ENCODE measurements at places on chromosomes 16 and 17. TPM values are rescaled to one million over a fixed set of nuclear protein-coding genes. Genes with fewer than 3 reads are reported as not detected.

DNA sequence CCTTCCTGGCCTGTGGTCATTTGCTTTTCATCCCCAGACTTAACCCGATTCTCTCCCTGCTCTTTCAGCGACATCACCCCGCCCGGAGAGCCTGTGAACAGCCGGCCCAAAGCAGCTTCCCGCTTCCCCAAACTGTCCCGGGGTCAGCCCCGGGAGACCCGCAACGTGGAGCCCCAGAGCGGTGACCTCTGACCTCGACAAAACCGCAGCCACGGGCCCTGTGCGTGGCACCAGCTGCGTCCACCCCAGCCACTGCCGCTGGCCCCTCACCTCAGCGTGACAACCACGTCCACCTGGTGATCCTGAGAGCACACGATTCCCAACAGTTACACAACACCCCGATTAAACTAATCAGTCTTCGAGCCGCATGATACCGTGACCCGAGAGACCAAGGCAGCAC, 235.2 kb downstream of the CPPED1 start:
- no peak for DNase-seq

DNA sequence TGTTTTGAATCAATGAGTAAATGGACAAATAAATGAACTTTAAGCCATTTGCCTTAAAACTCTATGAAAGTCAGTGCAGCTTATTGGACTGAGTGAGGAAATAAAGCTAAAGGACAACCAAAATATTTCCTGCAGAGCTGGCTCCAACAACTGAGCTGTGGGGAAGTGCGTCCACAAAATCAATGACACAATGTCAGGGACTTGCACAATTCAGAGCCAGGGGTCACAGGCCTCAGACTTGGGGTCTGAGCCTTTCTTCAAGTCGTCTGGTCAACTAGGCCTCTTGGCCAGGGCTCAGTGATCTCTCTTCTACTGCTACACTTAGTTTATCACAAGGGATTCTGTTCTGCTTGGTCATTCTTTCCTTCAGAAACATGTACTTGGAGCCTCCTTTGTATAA, 26.2 kb upstream of the RHBDL3 start:
- DNase-seq: no peak

DNA sequence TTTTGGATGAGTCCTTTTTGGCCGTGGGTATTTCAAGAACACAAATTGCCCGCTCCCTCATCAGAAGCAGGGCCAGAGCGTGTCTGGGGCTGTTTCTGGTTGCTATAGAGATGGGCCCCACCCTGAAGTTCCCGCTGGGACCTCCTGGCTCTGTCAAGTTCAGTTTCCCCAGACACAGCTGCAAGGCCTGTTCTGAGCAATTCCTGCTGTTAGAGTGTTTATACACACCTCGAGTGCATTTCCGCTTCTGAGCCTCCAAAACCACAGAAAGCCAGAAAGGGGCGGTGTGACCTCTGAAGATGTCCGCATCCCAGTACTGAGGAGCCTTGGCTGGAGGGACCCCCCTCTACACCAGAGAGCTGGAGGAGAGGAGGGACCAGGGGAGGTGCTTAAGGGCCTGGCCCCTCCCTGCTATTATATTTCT, 9.3 kb upstream of the WBP2 start:
- DNase-seq: peak; percentile 70

DNA sequence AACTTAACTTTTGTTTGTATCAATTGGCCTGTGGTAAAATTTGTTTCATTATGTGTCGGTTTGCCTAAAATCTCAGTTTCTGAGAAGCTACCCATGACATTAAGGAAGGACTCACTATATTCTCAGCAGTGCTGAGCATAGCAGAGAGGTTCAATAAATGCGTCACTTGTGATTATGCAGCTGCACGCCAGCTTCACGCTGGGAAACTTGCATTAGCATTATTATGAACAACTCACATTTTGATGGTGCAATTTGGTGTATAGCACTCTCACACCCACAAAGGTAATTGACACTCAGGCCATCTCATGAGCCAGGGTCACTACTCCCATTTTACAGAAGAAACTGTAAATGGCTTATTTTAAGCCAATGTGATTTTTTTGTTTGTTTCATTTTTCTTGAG, 80.6 kb upstream of the SALL1 start:
- DNase-seq: no peak

- no peak for DNase-seq
Measured at GRCh38 chr16:7629571-7629970, 296.9 kb downstream of the RBFOX1 start.

SLC38A8 gene
- not detected for total RNA-seq

CCDC78 gene
- 0.78 TPM for total RNA-seq

TNP2 gene
- not detected for total RNA-seq

BEAN1 gene
- total RNA-seq: 0.87 TPM

KRTAP4-4 gene
- not detected for total RNA-seq

All from upper lobe of right lung (tissue), 1 donor.